ENCODE measurements at places on chromosomes 2 and 18. TPM values are rescaled to one million over a fixed set of nuclear protein-coding genes. Genes with fewer than 3 reads are reported as not detected.

- H3K4me1 ChIP-seq = no peaks in the 10 kb centered on the region
- H3K27ac ChIP-seq = no peak overlapping the region
- no peak for DNase-seq
- H3K27me3 ChIP-seq = no peaks in the 10 kb centered on the region
Observed at GRCh38 chr2:178804791-178805190, 2.4 kb downstream of the TTN start.

- H3K4me1 ChIP-seq = no peaks in the 10 kb centered on the region
- no peaks in the 10 kb centered on the region for H3K27me3 ChIP-seq
- DNase-seq = no peak
- H3K27ac ChIP-seq = no peak overlapping the region
Observed at GRCh38 chr2:110153416-110153815, 37.8 kb upstream of the MALL start.

DNA sequence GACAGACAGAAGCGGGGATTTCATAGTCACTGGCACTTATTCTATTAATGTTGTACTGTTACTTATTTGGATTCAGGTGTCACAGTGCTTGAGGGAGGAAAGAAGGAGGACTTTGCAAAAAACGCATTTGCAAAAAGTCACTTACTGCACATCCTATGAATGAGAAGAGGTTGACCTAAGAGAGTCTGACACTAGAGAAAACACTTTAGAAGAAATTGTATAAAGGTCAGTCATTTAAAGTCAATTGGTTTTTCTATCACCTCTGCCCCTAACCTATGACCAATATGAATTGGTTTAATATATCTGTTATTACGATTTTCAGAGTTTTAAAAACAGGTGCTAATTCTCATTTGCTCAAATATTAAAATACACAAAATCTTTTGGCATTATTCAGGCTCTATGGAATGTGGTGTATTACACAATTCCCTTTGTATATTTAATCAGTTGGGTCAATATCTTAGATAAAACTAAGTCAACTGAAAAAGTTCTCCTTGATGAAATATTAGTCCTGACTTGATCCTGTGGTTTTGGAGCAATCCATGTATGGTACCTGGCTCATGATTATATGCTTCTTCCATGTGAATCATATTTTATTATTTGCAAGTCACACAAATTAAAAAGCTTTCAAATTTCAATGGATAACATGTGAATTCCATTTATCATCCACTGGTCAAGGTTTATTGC, 157.4 kb downstream of the CDH2 start:
- H3K4me3 ChIP-seq = no peak overlapping the region
- H3K27me3 ChIP-seq = no peaks in the 10 kb centered on the region
- no peak overlapping the region for H3K27ac ChIP-seq

Gene HOXD13
- total RNA-seq = not detected

Gene RIF1
- total RNA-seq = 66.9 TPM

Gene KCNG3
- 0.49 TPM for total RNA-seq

Gene UGT1A3
- not detected for total RNA-seq

DNA sequence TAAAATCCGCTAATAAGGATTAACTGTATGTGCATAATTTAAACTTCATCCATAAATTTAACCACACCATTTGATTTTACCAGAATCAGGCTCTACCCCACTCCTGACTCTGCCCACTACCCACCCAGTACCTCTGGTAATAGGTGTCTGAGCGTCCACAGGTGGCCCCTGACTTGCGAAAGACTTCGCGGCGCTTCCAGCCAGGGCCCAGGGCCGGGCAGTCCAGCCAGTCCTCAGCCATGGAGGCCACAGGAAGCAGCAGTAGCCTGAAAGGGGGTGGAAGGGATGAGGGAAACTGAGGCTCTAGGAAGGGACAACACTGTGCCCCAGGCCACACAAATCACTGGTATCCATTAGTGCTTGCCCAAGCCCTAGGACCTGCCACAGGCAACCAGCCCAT, 1.6 kb downstream of the MBD1 start:
- H3K36me3 ChIP-seq = peaks cover 66% of the 10 kb centered on the region
- no peaks in the 10 kb centered on the region for H3K27me3 ChIP-seq
- peaks cover 22% of the 10 kb centered on the region for H3K4me1 ChIP-seq
- H3K4me3 ChIP-seq = no peak overlapping the region

Measured in CD4-positive, alpha-beta T cell (primary cell).